Tibial nerve (tissue), 4 donors: ENCODE measurements at places on chromosomes 2 and 18. TPM values are rescaled to one million over a fixed set of nuclear protein-coding genes. Genes with fewer than 3 reads are reported as not detected.
A peak's percentile ranks its signal among the peaks of the same experiment; 100 is the strongest.

DNA sequence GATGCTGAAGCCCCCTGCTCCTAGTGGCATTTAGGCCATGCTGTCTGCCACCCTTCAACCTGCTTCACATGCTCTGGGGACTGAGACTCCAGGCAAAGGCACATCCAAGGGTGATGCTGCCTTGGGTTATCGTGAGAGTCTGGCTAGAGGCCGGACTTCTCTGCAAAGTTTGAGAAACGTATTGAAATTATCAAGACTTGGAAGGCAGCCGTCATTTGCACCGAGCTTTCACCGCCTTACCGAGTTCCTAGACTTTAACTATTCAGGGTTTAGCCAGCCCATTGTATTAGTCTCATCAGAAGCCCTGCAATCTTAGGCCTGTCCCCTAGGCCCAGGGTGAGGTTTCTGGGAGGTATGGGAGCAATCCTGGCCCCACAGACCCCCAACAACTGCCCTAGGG lies 34.0 kb downstream of the RDH14 start:
- H3K4me1 ChIP-seq, result no peaks in the 10 kb centered on the region
- H3K4me3 ChIP-seq, result no peak overlapping the region

DNA sequence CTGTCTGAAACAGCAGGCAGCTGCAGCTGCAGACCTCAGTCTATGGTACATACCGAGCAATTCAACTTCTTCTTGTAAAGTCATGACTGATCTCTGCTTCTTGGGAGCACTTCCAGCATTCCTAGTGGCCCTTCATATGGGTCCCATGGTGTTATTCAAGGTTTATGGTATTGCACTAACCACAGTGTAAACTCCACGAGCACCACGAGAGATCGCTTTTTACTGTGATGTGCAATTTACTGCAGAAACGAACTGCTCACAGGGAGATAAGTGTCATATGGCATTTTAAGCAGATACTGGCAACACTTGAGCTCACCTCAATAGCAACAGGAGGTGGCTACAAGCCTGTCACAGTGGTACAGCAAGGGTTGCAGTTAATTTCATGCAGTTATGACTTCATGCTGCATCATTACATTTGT lies 38.6 kb upstream of the SH3BP4 start:
- H3K27me3 ChIP-seq, result no peaks in the 10 kb centered on the region
- H3K4me3 ChIP-seq, result no peak overlapping the region
- H3K4me1 ChIP-seq, result no peaks in the 10 kb centered on the region
- H3K36me3 ChIP-seq, result no peaks in the 10 kb centered on the region
- no peak overlapping the region for H3K27ac ChIP-seq
- no peak for DNase-seq

DNA sequence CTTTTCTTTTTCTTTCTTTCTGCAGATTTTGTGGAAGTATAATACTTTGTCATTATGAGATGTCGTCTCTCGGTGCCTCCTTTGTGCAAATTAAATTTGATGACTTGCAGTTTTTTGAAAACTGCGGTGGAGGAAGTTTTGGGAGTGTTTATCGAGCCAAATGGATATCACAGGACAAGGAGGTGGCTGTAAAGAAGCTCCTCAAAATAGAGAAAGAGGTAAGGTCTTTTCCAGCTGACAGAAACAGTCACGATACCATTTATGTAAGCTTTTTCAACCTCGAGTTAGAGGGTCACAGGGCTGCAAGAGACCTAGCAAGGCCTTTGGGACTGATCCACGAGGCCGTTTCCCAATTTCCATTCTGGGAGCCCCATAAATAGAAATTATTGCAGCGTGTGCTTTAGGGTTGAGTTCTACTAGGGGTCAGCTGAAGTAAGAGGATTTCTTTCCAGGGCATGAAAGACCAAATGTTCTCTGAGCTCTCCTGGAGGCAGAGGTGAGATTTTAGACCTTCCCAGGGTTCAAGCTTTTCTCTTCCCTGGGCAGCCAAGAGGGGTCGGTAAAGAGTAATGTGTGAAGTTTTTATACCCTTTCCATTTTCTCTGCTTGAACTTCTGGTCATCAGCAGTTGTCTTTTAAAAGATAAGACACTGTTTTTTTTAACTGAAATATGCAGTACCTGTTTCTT lies 15.5 kb downstream of the MAP3K20 start:
- no peak overlapping the region for H3K27ac ChIP-seq
- no peak for DNase-seq
- H3K27me3 ChIP-seq, result no peaks in the 10 kb centered on the region
- H3K4me3 ChIP-seq, result no peak overlapping the region
- H3K36me3 ChIP-seq, result no peaks in the 10 kb centered on the region

- no peak overlapping the region for H3K27ac ChIP-seq
- no peak for DNase-seq
- H3K4me3 ChIP-seq, result no peak overlapping the region
- H3K36me3 ChIP-seq, result no peaks in the 10 kb centered on the region
- no peaks in the 10 kb centered on the region for H3K27me3 ChIP-seq
- H3K4me1 ChIP-seq, result no peaks in the 10 kb centered on the region
Observed at GRCh38 chr2:167681234-167682015, 566.0 kb downstream of the STK39 start.

DNA sequence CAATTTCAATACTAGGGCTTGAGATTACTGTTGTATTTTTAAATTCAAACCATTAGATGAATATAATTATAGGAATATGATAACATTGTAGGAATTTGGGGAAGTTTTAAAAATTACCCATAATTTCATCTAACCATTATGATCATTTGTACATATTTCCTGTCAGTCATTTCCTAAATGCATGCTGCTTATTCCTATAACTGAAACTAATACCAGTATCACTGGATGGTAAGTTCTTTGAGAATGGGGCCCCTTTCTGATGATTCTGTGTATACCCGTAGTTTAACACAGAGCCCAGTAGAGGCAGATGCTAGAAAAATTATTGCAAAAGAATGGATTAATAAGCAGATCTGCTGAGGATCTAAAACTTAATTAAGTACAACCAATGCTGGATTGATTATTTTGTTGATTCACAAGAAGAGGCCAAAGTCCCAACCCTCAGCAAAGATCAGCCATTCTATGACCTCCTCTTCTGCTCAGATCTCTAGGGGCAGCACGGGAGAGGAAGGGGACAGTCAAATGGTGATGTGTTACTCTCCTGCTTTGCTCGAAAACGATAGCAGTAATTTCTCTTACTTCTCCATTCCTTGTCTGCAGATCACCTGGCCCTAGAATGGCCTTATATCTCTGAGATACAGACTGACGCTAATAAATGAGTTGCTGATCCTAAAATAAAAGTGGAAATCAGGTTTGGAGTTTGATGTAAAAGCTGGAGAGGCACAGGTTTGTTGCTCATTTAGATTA lies 69.5 kb upstream of the PELI1 start:
- no peaks in the 10 kb centered on the region for H3K27me3 ChIP-seq
- peak overlapping the region; percentile 83 for H3K27ac ChIP-seq
- no peak for DNase-seq
- no peaks in the 10 kb centered on the region for H3K4me1 ChIP-seq

GRCh38 chr2:143435131-143435530 lies 305.9 kb downstream of the ARHGAP15 start:
- DNase-seq, result no peak
- H3K4me3 ChIP-seq, result no peak overlapping the region

- H3K36me3 ChIP-seq, result no peaks in the 10 kb centered on the region
- no peak overlapping the region for H3K27ac ChIP-seq
- no peaks in the 10 kb centered on the region for H3K4me1 ChIP-seq
- H3K27me3 ChIP-seq, result no peaks in the 10 kb centered on the region
Observed at GRCh38 chr2:71629273-71629672, 175.9 kb downstream of the DYSF start.

- no peak overlapping the region for H3K27ac ChIP-seq
- no peaks in the 10 kb centered on the region for H3K27me3 ChIP-seq
- no peak overlapping the region for H3K4me3 ChIP-seq
- no peaks in the 10 kb centered on the region for H3K36me3 ChIP-seq
Observed at GRCh38 chr2:101109451-101110118, 41.6 kb downstream of the TBC1D8 start.

- H3K36me3 ChIP-seq, result no peaks in the 10 kb centered on the region
- H3K27ac ChIP-seq, result no peak overlapping the region
- H3K27me3 ChIP-seq, result no peaks in the 10 kb centered on the region
- H3K4me3 ChIP-seq, result no peak overlapping the region
- H3K4me1 ChIP-seq, result no peaks in the 10 kb centered on the region
Observed at GRCh38 chr18:74828200-74828599, 230.5 kb downstream of the ZNF407 start.

DNA sequence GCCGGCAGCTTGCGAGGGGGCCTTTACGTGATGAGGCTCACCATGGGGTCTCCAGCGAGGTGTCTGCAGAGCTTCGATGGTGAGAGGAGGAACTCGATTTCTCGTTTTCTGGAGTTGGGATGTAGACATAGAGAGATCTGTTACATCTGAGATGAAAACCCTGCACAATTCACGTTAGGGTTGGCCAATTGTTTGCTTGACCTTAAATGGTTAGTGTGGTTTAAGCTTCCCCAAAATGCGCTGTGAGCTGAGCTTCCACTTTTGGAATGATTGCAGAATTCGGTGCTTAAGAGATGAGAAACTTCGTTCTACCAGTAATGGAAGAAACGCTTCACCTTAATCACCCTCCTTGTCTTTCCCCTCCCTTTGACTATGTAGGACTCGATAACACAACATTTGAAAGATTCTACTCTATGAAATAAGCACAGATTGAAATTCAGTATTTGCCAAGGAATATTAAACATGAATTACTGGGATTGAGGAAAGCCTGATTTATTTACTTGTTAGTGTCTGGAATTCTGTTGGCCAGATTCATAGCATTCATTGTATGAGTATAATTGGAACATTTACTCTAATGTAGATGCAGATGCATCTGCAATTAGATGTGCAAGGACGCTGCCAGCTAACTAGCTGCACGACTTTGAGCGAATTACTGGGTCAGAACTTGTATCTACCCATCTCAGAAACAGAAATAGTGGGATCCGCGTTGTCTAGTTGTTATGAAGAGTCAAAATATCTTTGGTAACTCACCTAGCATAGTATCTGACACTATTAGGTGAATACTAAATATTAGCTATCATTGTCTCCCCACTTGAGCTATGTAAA lies 1.6 kb upstream of the KLF7 start:
- H3K4me1 ChIP-seq, result peaks cover under 1% of the 10 kb centered on the region
- H3K36me3 ChIP-seq, result no peaks in the 10 kb centered on the region
- H3K27ac ChIP-seq, result peak overlapping the region; percentile 100
- H3K27me3 ChIP-seq, result no peaks in the 10 kb centered on the region
- H3K4me3 ChIP-seq, result peak overlapping the region; percentile 82

- peaks cover 67% of the 10 kb centered on the region for H3K27me3 ChIP-seq
- DNase-seq, result no peak
- H3K36me3 ChIP-seq, result no peaks in the 10 kb centered on the region
- H3K27ac ChIP-seq, result no peak overlapping the region
- H3K4me3 ChIP-seq, result no peak overlapping the region
Observed at GRCh38 chr2:241867776-241868420, 1.6 kb upstream of the RTP5 start.

- peak; percentile 31 for DNase-seq
- no peaks in the 10 kb centered on the region for H3K36me3 ChIP-seq
- H3K27ac ChIP-seq, result no peak overlapping the region
- no peak overlapping the region for H3K4me3 ChIP-seq
Observed at GRCh38 chr2:227608561-227609338, 5.9 kb downstream of the SCYGR3 start.

- no peaks in the 10 kb centered on the region for H3K36me3 ChIP-seq
- peaks cover 9% of the 10 kb centered on the region for H3K4me1 ChIP-seq
- no peaks in the 10 kb centered on the region for H3K27me3 ChIP-seq
- H3K27ac ChIP-seq, result no peak overlapping the region
- peak; percentile 83 for DNase-seq
Observed at GRCh38 chr2:205885492-205886099, 200.4 kb downstream of the INO80D start.

GRCh38 chr18:27608742-27609141 lies 423.6 kb upstream of the CHST9 start:
- DNase-seq, result no peak
- H3K4me3 ChIP-seq, result no peak overlapping the region
- no peaks in the 10 kb centered on the region for H3K4me1 ChIP-seq
- H3K27ac ChIP-seq, result no peak overlapping the region
- no peaks in the 10 kb centered on the region for H3K27me3 ChIP-seq
- no peaks in the 10 kb centered on the region for H3K36me3 ChIP-seq

- H3K27me3 ChIP-seq, result no peaks in the 10 kb centered on the region
- no peak for DNase-seq
- H3K4me3 ChIP-seq, result no peak overlapping the region
- no peak overlapping the region for H3K27ac ChIP-seq
Observed at GRCh38 chr2:228600265-228600664, 418.8 kb upstream of the SPHKAP start.

GRCh38 chr2:70664525-70664924 lies 103.5 kb downstream of the ADD2 start:
- H3K27ac ChIP-seq, result no peak overlapping the region
- no peak for DNase-seq
- H3K27me3 ChIP-seq, result no peaks in the 10 kb centered on the region
- H3K4me3 ChIP-seq, result no peak overlapping the region

DNA sequence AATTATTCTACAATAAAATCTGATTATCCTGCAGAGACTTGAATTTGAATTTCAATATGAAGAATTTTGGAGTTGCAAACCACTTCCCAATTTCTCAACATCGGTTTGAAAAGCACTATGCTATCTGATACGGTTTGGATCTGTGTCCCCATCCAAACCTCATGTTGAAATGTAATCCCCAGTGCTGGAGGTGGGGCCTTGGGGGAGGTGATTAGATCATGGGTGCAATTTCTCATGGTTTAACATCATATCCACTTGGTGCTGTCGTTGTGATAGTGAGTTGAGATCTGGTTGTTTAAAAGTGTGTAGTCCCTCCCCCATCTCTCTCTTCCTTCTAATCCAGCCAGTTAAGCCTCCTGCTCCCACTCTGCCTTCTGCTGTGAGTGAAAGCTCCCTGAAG lies 205.7 kb downstream of the NBAS start:
- H3K27me3 ChIP-seq, result no peaks in the 10 kb centered on the region
- no peaks in the 10 kb centered on the region for H3K36me3 ChIP-seq
- H3K4me3 ChIP-seq, result no peak overlapping the region
- no peak overlapping the region for H3K27ac ChIP-seq
- H3K4me1 ChIP-seq, result no peaks in the 10 kb centered on the region

- H3K4me3 ChIP-seq, result no peak overlapping the region
- H3K4me1 ChIP-seq, result no peaks in the 10 kb centered on the region
- H3K27me3 ChIP-seq, result no peaks in the 10 kb centered on the region
- no peak for DNase-seq
- no peaks in the 10 kb centered on the region for H3K36me3 ChIP-seq
Observed at GRCh38 chr18:69651243-69651642, 250.6 kb downstream of the DOK6 start.

The SULT1C4 gene
- 5.7 TPM for total RNA-seq

The CDCA7 gene
- total RNA-seq, result 1.3 TPM

The GPR39 gene
- total RNA-seq, result 0.22 TPM

The MEP1B gene
- not detected for total RNA-seq

The STRN gene
- 22.2 TPM for total RNA-seq

The SEH1L gene
- total RNA-seq, result 26.9 TPM

The KDM3A gene
- 39.9 TPM for total RNA-seq

The KCTD18 gene
- total RNA-seq, result 20.1 TPM

The MYO5B gene
- total RNA-seq, result 6.3 TPM

The ITPRIPL1 gene
- 2.5 TPM for total RNA-seq

The TSGA10 gene
- total RNA-seq, result 11.3 TPM

The ALPI gene
- total RNA-seq, result not detected

The PARD6G gene
- total RNA-seq, result 10.2 TPM
